HCT116 (cell line): ENCODE measurements at places on chromosomes 12 and 14. TPM values are rescaled to one million over a fixed set of nuclear protein-coding genes. Genes with fewer than 3 reads are reported as not detected.

Gene B3GNT4
- 7.1 TPM for total RNA-seq

Gene CLEC14A
- 0.10 TPM for total RNA-seq

Gene IRAK3
- 0.12 TPM for total RNA-seq

Gene LTBR
- total RNA-seq = 128 TPM

Gene DEPDC4
- 3.4 TPM for total RNA-seq

Gene OR4Q2
- not detected for total RNA-seq

Gene ACOT6
- total RNA-seq = not detected
